ENCODE measurements at places on chromosomes 2 and 18. TPM values are rescaled to one million over a fixed set of nuclear protein-coding genes. Genes with fewer than 3 reads are reported as not detected.
A peak's percentile ranks its signal among the peaks of the same experiment; 100 is the strongest.

ATP6V1C2 gene
- under 0.01 TPM for total RNA-seq

PLEK gene
- 0.36 TPM for total RNA-seq

DNA sequence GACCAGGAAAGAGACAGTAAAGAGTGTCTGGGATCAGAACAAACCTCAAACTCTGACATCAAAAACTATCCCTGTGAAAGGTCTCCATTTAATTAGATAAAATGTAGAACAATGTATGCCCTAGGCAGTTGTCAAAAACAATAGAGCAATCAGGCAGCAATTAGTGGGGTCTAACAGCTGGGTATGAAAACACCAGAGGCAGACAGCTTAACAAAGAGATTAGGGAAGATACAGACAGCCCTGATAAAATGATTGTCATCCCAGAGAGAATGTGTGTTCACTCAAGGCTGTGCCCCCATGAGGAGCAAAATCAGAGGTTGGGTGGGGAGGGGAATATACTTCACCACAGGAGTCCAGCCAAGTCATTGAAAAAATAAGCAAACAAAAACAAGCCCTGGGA, 50.0 kb downstream of the INPP4A start:
- H3K27ac ChIP-seq = no peak overlapping the region
- DNase-seq = no peak
- H3K4me3 ChIP-seq = no peak overlapping the region
- no peaks in the 10 kb centered on the region for H3K4me1 ChIP-seq

DNA sequence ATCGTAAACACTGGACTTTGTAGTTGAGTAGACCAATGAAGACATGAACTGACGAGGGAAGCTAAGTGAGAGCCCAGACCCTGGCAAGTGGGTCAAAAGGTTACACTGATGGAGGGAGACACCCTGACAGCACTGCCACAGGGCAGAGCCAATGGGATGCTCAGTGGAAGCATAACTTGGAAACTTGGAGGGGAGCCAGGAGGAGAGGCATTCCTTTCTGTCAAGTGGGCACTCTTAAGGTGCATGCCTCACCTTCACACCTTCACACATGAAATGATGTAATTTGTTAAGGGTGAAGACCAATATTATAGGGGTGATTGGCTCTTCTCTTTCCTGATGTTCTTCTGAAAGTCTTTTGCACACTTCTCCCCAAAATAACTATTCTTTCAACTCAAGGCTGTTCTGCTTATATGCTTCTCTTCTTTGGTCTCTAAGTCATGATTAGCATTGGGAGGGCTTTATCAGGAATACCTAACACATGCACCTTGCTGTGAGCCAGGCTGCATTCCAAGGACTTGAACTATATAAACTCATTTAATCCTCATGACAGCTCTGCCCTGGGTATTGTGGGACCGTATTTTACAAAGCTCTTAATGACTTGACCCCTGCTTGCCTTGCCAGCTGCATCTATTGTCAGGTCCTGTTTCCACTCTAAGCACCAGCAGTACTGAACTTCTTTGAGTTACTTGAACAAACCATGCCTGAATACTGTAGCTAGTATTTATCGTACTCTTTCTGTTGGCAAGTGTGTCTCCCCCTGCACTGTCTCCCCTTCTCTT, 19.0 kb downstream of the RPL37A start:
- no peak for DNase-seq
- H3K36me3 ChIP-seq = no peaks in the 10 kb centered on the region
- no peaks in the 10 kb centered on the region for H3K27me3 ChIP-seq
- no peak overlapping the region for H3K27ac ChIP-seq
- peaks cover 19% of the 10 kb centered on the region for H3K4me1 ChIP-seq
- no peak overlapping the region for H3K4me3 ChIP-seq

DNA sequence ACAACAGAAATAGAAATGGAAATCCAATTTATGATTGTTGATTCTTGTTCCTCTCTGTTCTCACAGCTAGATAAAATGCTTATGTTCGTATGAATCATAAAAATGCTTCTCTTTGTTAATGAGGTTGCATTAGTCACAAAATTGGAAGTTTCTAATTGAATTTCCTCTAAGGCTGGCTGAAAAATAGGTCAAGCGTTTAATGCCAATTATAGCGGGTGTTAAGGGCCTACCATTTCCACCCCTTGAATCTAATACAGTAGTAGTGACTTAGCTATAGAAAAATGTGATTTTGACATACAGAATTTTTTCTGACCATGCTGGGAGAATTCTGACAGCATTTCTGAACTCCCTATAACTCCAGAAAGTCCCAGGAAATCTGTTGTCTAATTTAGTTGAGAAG, 107.1 kb downstream of the TTN start:
- no peak overlapping the region for H3K4me3 ChIP-seq
- H3K4me1 ChIP-seq = no peaks in the 10 kb centered on the region
- H3K36me3 ChIP-seq = no peaks in the 10 kb centered on the region
- peak; percentile 72 for DNase-seq
- no peak overlapping the region for H3K27ac ChIP-seq
- no peaks in the 10 kb centered on the region for H3K27me3 ChIP-seq

DNA sequence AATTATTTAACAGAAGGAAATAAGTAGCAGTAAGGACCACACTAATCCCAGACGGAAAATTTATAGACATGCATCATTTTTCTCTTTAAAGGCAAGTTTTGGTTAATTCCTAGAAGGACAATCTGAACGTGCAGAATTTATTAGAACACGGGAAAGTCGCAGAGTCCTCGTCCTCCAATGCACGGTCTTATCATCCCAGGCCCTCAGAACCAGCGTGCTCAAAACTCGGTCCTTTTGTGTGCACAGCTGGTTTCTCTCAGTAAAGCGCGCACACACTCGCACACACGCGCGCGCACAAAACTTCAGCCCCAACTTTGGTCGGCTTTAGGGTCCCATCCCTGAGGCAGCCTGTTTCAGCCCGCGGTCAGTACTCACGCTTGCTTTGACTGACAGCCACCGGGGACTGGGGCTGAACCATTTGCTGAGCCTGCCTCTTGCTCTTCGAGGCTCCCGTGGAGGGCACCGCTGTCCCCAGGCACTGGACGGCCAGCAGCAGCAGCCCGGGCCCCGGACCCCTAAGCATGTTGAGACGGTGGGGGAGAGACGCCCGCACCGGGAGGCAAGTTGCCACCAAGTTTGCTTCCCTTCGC, 493 bp downstream of the FN1 start:
- H3K4me1 ChIP-seq = peaks cover 64% of the 10 kb centered on the region
- H3K27ac ChIP-seq = peak overlapping the region; percentile 95
- H3K4me3 ChIP-seq = peak overlapping the region; percentile 83
- DNase-seq = peak; percentile 79
- H3K36me3 ChIP-seq = peaks cover 52% of the 10 kb centered on the region
- no peaks in the 10 kb centered on the region for H3K27me3 ChIP-seq

GRCh38 chr2:175234153-175234552, 52.6 kb upstream of the ATP5MC3 start:
- no peaks in the 10 kb centered on the region for H3K4me1 ChIP-seq
- H3K4me3 ChIP-seq = no peak overlapping the region
- no peak overlapping the region for H3K27ac ChIP-seq
- H3K27me3 ChIP-seq = no peaks in the 10 kb centered on the region
- no peaks in the 10 kb centered on the region for H3K36me3 ChIP-seq

- no peak for DNase-seq
- no peaks in the 10 kb centered on the region for H3K36me3 ChIP-seq
- H3K4me3 ChIP-seq = no peak overlapping the region
- no peak overlapping the region for H3K27ac ChIP-seq
- H3K4me1 ChIP-seq = no peaks in the 10 kb centered on the region
These were observed 54.8 kb downstream of the LAMA1 start for GRCh38 chr18:7062811-7063210.

- H3K27ac ChIP-seq = no peak overlapping the region
- no peaks in the 10 kb centered on the region for H3K27me3 ChIP-seq
- H3K4me1 ChIP-seq = no peaks in the 10 kb centered on the region
- no peak overlapping the region for H3K4me3 ChIP-seq
These were observed 122.0 kb upstream of the APCDD1 start for GRCh38 chr18:10332452-10332851.

- H3K36me3 ChIP-seq = peaks cover 3% of the 10 kb centered on the region
- H3K4me3 ChIP-seq = no peak overlapping the region
- H3K4me1 ChIP-seq = no peaks in the 10 kb centered on the region
- peak; percentile 23 for DNase-seq
These were observed 13.3 kb downstream of the RAB1A start for GRCh38 chr2:65116645-65117044.

DNA sequence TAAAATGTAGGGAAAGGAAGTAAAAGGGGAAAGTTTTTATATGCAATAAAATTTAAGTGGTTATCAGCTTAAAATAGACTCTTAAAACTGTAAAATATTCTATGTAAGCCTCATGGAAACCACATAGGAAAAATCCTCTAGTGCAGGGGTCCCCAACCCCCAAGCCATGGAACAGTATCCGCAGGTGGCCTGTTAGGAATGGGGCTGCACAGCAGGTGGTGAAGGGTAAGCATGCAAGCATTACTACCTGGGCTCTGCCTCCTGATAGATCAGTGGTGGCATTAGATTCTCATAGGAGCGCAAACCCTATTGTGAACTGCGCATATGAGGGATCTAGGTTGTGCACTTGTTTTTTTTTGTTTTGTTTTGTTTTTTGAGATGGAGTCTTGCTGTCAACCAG, 1409.3 kb upstream of the CDH2 start:
- H3K27ac ChIP-seq = no peak overlapping the region
- no peaks in the 10 kb centered on the region for H3K36me3 ChIP-seq
- no peak for DNase-seq
- no peaks in the 10 kb centered on the region for H3K4me1 ChIP-seq
- no peaks in the 10 kb centered on the region for H3K27me3 ChIP-seq
- no peak overlapping the region for H3K4me3 ChIP-seq

DNA sequence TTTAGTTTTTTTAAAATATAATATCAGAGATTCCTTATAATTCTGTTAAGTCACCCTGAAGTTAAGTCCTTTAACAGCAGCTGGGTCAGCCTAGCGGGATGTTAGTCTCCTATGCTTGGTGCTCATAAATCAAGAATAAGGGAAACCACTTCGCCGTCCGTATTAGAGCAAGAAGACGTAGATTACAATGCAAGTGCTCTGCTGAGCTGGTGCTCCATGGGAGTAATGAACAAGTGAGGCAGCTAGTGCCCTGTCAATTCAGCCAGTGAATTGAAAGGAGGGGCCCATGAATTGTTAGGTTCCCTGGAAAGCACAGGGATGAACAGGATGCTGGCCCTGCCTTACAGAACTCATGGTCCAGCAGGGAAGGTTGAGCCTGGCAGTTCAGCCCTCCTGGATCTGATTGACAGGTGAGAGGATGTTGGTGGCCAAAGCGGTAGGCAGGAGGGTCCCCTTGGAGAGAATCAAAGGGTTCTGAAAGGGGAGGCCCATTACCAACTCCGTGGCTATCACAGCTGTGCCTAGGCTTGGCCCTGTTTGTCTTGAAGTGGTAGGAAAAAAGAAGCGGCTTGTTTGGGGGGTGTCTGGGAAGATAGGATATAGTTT, 30.8 kb downstream of the PLB1 start:
- H3K4me1 ChIP-seq = no peaks in the 10 kb centered on the region
- H3K4me3 ChIP-seq = no peak overlapping the region
- no peaks in the 10 kb centered on the region for H3K36me3 ChIP-seq
- H3K27me3 ChIP-seq = peaks cover 58% of the 10 kb centered on the region

DNA sequence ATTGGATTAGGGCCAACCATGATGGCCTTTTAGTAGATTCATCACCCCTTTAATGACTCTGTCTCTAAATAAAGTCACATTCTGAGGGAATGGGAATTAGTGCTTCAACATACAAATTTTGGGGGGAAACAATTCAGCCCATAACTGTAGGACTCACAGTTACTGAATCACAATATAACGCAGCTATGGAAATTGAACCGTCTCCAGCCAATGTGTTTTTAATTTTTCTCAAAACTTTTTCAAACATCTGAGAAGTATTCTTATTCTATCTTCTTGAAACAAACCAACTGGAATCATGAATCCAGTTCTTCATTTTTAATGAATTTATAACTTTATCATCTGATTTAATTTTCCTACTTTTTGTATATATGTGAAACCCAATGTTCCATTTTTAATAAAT, 373.1 kb upstream of the SYT4 start:
- no peaks in the 10 kb centered on the region for H3K4me1 ChIP-seq
- H3K36me3 ChIP-seq = no peaks in the 10 kb centered on the region
- H3K4me3 ChIP-seq = no peak overlapping the region
- no peak for DNase-seq

- H3K4me3 ChIP-seq = no peak overlapping the region
- peak; percentile 3 for DNase-seq
- no peaks in the 10 kb centered on the region for H3K36me3 ChIP-seq
- no peaks in the 10 kb centered on the region for H3K4me1 ChIP-seq
- H3K27ac ChIP-seq = no peak overlapping the region
These were observed 17.4 kb downstream of the KCNH7 start for GRCh38 chr2:162821176-162821575.
